ENCODE measurements at places on chromosomes 5 and 9.

DNA sequence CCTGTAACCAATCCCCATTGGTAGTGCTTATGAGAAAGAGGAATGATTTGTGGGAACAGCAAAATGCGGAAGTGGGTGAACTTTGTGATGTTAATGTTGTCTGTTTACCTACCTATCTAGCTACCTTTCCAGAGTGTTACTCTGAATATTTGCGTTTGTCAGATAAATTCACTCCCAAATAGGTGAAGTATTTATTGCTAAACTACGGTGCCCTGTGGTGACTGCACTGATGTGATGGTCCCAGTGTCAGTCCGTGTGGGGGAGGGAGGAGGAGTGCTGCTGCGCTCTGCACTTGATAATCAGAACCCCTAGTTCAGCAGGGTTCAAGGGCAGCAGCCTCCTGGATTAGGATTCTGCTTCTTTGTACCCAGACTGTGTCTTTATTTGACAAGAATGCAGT lies 55.3 kb downstream of the TJP2 start:
- DNase-seq, result no peak

GRCh38 chr5:113115061-113115460 lies 138.5 kb downstream of the DCP2 start:
- no peak for DNase-seq

GRCh38 chr5:124065508-124065907 lies 553.5 kb downstream of the CSNK1G3 start:
- DNase-seq, result no peak

GRCh38 chr5:73968729-73969128 lies 342.7 kb downstream of the ARHGEF28 start:
- DNase-seq, result peak; percentile 41

DNA sequence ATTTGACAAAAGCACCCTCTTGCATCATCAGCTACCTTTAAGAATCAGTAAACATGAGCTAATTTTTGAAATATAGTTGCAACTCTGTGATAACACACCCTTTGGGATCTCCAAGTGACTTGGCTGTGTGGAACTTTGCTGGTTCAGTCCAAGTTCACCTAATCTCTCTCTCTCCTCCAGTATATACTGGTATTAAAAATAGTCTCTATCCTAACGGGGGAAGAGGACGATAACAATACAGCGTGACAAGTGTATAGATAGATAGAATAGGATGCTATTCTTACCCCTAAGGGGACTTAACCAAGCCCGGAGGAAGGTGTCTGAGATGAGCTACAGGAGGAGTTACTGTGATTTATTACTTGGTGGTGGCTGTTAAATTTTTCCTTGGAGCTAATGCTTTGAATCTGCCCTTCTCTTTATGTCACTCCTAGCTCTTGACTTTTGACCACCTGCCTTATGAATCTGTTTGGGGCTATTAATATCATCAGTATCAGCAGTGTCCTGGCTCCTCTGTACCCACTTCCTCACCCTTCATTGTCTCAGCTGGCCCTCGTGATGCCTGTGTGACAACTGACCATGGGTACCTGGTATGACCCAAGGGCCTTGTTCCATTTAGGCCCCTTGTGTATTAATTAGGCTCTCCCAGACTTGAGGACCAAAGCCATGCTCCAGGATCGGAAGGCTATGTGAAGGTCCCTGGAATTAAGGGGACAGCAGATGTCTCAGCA lies 223.9 kb downstream of the SREK1 start:
- no peak for DNase-seq

DNA sequence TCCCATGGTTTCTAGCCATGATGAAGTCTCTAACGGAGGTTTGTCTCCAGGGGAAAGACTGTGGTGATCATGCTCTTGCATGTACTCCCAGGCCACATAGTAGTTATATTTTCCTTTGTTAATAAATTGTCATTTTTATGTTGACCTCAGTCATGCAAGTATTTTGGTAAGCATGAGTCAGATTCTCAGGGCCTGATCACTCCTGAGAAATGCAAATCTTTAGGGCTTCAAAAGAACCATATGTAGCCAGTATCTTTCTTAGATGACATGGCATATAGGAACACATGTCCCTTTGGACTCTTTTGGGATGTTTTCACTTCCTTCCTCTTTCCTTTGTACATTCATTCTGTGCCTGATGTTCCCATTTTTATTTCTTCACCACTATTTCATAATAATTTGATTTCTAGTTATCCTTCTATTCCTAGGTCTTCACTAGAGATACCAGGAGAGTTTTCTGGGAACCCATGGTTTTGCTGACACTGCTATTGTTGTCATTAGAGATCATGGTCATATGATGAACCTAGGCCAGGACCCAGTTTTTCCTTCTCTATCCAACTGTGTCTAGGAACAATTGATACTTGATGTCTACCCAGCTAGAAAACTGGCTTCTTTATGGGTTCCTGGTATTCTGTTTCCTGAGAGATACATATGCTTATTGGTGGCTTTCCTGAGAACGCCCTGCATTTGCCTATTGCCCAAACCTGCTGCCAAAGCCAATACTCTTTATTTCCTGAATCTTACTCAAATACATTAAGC lies 248.1 kb upstream of the NREP start:
- peak; percentile 72 for DNase-seq

DNA sequence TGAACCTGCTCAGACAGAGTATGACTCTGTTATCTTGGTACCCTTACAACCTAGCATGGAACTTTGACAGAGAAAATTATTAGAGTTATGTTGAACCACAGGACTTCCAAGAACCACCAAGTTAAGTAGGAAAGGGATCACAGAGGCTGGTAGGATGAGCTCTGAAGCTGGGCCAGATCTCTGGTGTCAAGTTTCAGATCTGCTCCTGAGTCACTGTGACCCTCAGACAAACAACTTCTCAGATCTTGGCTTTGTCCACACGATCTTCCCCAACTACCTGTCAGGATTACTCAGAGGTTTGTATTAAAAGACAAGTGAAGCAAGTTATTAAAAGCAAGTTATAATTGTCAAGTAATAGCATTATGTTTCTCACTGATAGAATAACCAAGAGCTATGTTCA lies 189.0 kb downstream of the SEC61B start:
- peak; percentile 28 for DNase-seq

DNA sequence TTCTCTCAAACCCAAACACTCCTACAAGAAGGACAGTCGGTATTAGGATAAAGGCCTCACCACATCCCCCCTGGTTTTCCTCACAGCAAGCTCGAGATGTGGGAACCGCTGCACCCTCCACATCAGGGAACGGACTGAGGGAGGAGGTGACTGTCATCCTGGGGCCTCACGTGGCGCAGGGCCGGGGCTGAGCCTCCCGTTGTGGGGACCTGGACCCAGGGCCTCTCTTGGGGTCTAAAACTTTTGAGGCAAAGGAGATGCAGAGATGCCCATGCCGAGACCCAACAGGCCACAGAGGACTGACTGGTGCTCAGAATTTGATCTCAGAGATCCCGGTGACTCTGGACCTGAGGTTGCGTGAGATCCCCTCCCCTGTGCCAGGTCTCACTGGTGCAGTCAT lies 72.7 kb downstream of the MRPL36 start:
- no peak for DNase-seq

GRCh38 chr5:122332599-122333555 lies 20.8 kb downstream of the SNCAIP start:
- no peak for DNase-seq

DNA sequence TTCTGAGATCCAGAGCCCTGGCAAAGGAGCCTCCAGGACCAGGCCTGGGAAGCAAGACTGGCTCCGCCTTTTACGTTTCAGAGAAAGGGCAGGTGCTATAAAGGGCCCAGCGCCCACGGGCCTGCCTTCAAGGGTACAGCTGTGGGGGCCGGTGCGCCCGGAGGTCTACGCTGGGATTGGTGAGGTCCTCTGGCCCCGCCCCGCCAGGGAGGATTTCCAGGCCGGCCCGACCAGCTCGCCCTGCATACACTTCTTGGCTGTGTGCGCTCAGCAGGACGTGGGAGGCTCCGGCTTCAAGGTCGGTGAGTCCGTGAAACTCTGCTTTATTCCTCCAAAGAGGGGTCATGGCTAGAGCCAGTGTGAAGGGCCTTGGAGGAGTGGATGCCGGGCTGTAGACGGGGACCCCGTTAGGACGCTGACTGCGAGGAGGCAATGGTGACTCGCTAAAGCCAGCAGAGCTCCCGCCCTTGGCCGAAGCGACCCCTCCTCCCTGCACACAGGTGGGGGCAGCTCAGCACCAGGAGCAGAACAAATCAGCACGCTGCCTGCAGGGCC lies at the start of gene CKMT2:
TSS of gene CKMT2 (plus strand) at position 243 of the 555 bp plus-strand sequence. CDS start 17,811 bp downstream, outside the sequence.
- DNase-seq, result no peak

GRCh38 chr5:92504346-92504745 lies 1076.7 kb downstream of the NR2F1-AS1 start:
- DNase-seq, result no peak

GRCh38 chr9:13513286-13513685 lies 233.8 kb upstream of the MPDZ start:
- DNase-seq, result no peak

DNA sequence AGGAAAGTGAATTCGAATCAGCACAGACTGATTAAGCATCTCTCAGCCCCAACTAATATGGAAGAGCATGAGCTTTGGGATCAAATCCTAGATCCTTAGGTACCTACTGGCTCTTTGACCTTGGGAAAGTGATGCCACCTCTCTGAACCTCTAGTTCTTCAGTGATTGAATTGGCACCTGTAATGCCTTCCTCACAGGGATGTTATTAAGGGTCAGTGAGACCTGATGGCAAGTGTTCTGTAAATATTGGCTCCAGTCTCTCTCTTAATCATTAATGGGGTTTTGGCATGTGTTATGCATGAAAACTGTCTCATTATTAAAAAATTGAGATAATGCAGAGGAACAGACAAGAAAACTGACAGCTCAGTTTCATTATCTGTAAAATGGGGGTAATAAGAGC lies 115.8 kb downstream of the INSYN2B start:
- DNase-seq, result no peak

DNA sequence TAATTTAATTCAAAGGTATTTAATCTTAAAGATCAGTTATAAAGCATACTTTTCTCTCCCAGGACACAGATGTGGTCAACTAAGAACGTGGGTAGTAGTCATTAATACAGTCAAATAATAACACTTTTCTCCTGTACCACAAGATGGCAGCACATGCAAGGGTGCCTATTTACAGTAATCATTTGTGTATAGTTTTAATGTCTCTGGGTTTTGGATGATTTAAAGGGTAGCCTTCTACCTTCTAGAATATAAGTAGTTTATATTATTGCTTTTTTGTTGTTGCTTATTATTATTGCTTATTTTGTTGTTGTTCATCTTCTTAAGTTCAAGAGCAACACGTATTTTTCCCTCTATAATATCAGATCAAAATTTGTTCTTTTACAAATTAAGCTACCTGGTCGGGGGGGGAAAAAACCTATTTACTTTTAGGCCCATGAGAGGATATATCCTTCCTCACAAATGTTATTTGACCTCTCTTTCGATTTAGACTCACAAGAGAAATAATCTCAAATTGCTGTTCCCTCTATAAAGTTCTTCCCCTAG lies 59.6 kb upstream of the SLC27A6 start:
- DNase-seq, result peak; percentile 56

DNA sequence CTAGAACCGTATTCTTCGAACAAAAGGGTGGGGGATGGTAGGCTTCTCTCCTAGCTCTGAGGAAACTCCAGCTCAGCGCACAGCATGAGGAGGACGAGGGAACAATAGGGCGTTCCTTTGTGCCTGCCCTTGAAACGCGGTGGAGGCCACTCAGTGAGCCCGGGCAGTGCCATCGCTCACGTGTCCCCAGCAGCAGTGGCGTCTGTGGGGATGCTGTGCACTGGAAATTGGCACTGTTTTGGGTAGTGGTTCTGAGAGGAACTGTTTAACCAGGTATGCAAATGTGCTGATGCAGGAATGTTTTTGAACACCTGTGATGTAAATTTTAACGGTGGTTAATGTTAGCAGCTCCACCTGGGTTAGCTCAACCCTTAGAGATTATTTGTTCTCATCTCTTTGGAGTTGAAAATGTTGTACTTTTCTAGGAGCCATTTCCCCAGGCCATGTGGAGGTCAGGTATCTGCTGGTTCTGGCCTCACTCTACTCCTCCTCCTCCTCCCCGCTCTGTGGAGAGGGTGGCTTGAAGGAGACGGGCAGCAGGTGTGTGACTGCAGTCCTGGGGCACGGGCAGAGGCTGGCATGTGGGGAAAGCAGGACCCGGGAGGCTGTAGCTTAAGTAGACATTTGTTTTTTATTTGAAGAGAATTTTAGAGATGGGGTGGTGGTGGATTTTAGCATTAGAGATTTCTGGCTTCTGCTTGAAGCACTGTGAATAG lies 48.3 kb downstream of the EHMT1 start:
- no peak for DNase-seq

DNA sequence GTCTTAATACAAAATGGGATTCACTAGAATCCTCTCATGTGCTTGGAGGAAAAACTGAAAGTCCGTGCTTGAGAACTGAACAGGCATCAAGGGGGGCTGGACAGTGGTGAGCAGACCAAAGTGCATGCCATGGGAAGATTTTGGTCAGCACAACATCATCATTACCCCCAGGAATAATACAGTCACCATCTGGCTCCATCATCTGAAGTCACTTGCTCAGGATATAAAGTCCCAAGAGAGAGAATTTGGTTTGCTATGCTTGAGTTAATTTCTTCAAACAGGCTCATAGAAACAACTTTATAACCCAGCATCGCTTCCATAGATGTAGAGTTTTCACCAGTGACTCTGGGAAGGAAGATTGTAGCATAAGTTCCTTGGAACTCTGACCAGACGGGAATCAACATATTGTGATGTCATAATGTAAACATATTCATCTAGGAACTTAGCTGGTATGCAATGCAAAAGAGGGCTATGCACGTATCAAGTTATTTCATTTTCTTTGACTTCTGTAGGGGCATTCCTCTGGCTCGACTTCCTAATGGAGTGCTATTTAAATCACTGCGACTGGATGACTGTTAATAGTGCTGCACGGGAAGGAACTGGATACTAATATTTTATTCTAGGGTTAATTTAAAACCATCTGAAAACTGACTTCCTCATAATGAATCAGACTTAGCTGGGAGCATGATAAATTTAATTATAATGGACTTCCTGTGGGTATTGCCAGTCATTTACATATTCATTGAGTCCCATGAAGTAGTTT lies 145.2 kb downstream of the MTRR start:
- DNase-seq, result no peak

DNA sequence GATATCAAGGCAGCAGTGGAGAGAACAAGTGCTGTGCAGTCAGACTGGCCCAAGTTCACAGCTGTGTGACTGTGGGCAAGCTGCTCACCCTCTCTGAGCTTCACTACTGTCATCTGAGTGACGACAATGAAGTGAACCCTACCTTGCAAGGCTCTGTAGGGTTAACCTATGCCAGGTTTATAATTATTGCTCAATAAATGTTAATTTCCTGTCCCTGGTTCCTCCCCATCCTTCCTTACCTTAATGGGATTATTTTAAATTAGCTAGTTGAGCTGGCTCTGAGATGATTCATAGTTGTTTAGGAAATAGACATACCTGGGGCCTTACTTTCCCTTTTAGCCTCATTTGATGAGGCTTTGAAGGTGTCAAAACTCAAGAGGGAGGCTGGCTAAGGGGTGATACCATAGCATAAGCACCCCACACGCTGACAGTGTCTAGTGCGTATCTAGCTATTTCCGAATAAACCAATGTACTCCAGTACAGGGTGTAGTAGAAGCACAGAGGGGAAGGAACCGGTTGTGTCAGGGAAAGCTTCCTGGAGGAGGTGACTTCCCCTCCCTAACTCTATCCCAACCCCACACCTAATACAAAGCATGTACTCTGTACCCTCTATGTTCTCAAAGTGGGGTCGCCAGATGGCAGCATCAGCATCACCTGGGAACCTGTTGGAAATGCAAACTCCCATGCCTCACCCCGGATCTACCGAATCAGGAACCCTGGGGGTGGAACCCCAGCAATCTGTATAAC lies 63.3 kb upstream of the SLC25A51 start:
- DNase-seq, result no peak
